ENCODE measurements at places on chromosomes 7 and 10.

- peak; percentile 42 for DNase-seq
These were observed 19.0 kb downstream of the DPCD start for GRCh38 chr10:101607124-101607523.

GRCh38 chr7:50466815-50467585, 16.9 kb upstream of the FIGNL1 start:
- DNase-seq, result no peak

- DNase-seq, result no peak
These were observed 322.4 kb downstream of the ADARB2 start for GRCh38 chr10:1414893-1415292.

GRCh38 chr7:105872491-105872890, 3.9 kb downstream of the ATXN7L1 start:
- DNase-seq, result no peak

- DNase-seq, result no peak
These were observed 11.8 kb upstream of the SGPL1 start for GRCh38 chr10:70803775-70804420.

GRCh38 chr7:29194594-29195427, at the start of gene CHN2:
CHN2 (plus strand) TSS chr7:29194775.
- no peak for DNase-seq

GRCh38 chr10:52187521-52188258, 126.4 kb upstream of the DKK1 start:
- DNase-seq, result no peak

GRCh38 chr10:13720699-13721098, 133.9 kb downstream of the PRPF18 start:
- no peak for DNase-seq

DNA sequence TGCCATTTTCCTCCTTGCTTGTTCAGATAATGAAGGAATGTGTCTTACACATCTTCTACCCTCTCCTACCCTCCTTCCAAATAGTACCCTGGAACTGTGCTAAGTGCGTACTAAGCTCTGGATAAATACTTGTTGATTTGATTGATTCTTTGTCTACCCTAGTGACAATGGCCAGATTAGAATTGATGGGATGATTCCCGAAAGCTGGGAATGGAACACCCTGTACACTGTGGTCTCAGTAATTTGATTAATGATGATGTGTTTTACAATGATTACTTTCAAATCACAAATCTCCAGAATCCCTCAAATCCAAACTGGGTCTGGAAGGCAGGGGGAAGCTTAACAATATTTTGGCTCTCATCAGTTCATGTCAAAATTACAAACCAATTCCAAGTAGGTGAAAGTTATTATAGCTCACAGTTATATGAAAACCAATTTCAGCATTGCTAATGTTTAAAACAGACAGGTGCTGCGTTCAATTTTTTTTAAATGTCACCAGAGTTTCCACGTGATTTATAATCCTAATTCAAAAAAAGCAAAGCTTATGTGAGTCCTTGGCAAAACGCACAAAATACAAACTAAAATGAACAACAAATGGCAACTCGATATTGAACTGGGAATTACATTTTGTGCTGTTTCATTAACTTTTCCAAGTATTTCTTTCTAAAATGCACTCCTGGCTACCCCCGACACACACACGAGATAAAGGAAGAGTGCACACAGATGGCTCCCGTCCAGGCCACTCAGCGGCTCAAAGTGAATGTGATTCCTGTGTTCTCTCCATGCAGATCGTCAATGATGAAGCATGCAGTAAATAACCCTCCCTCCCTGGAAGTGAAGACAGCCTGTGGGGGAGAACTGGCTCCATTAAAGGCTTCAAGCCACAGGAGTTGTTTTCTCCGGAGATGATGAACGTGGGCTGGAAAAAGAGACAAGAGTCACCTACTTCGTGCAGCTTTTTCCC, 21.7 kb upstream of the ADRB1 start:
- no peak for DNase-seq

- no peak for DNase-seq
These were observed 36.4 kb downstream of the IL2RA start for GRCh38 chr10:6025683-6026255.

DNA sequence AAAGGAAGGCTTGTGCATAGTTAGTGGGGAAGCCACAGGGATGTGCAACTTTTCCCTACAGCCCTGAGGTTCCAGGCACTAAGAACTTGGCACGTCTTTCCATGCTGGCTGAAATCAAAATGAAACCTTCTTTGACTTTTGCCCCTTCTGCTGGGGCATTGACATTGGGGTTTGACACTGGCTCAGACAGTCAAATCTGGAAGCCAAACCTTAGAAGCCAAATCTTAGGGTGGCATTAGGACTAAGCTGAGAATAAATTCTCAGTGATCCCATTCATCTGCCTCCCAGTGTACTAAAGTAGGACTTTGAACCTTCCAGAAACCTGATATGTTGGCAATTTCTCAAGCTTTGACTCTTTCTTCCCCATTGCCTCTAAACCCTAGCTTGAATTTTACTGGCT, 31.3 kb upstream of the INSYN2A start:
- no peak for DNase-seq

- peak; percentile 75 for DNase-seq
These were observed 2.1 kb downstream of the RET start for GRCh38 chr10:43078986-43079273.

DNA sequence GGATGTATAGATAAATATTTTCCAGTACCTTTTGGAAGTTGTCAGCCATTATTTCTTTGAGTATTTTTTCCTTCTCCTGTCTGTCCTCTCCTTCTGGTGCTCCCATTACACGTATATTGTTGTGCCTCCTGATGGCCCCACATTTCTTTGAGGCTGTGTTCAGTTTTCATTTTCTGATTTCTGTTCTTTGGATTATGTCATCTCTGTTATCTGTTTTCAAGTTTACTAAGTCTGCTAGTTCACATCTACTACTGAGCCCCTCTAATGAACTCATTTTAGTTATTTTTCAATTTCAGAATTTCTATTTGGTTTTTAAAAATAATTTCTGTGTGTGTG, 16.3 kb downstream of the RBM33 start:
- no peak for DNase-seq

- no peak for DNase-seq
These were observed 194.4 kb upstream of the C7orf33 start for GRCh38 chr7:148395990-148396716.

DNA sequence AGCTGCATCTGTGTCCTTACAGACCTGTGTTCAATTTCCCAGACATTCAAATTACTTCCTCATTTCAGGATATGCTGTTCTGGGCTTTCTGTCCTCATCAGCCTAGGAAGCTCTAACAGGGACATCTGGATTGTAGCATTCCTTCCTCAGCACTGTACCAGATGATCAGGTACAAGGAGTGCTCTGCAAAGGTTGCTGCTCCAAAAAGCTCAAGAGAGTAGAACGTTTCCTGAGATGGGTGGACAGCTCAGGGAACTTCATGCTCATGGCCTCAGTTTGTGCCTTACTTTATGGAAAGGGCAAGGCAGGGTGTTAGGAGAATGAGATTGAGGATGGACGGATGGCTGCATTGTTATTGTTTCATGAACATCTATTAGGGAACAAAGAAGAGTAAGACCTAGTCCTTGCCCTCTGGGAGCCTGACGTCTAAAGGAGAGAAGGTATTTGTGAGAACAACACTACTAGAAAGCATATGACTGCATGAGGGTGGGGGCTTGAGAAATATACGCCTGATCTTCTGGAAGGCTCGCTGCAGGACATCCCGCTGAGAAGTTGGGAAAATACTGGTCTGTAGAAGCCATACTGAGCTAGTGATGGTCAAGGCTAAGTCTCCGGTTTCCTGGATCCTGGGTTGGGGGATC, 10.5 kb upstream of the ZNF212 start:
- DNase-seq, result no peak

GRCh38 chr10:986881-987619, 1.2 kb upstream of the GTPBP4 start:
- no peak for DNase-seq

DNA sequence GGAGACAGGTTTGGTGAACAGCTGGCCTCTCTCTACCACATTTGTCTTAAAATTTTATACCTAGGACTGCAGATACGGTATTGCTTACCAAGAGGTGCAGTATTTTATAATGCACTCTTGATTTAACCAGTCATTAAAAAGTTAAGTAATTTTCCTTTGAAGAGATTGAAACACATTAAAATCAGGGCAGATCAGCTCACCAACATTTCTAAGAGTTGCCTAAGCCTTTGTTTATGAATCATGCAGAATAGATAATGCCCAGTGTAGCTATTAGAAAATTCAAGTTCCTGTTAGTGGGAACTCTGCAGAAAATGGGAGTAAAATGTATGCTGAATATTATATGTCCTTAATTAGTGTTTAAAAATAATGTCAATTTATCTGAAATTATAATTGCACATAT, 140.2 kb upstream of the PRPS1L1 start:
- no peak for DNase-seq

- DNase-seq, result no peak
These were observed 41.9 kb upstream of the ASL start for GRCh38 chr7:66033471-66034385.

DNA sequence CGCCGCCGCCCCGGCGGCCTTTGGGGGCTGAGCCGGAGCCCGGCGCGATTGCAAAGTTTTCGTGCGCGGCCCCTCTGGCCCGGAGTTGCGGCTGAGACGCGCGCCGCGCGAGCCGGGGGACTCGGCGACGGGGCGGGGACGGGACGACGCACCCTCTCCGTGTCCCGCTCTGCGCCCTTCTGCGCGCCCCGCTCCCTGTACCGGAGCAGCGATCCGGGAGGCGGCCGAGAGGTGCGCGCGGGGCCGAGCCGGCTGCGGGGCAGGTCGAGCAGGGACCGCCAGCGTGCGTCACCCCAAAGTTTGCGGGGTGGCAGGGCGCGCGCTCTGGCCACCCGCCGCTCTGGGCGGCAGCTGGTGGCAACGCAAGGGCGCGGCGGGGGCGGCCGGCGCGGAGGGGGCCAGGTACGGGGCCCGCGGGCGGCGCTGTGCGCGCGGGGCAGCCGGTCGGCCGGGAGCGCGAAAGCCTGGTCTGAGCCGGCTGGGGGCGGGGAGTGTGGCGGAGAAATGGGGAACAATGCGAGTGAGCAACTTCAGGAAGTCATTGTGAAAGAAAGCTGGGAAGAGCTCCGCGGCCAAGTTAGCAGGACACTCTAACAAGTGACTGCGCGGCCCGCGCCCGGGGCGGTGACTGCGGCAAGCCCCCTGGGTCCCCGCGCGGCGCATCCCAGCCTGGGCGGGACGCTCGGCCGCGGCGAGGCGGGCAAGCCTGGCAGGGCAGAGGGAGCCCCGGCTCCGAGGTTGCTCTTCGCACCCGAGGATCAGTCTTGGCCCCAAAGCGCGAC, at the start of gene IKZF1:
TSS of gene IKZF1 (plus strand) at position 588 of the 782 bp plus-strand sequence. CDS start 14,346 bp downstream, outside the sequence.
- peak; percentile 71 for DNase-seq

GRCh38 chr7:123657304-123657685, 1.6 kb downstream of the LMOD2 start:
- DNase-seq, result no peak

- no peak for DNase-seq
These were observed 739.0 kb upstream of the GALNT17 start for GRCh38 chr7:70392877-70393435.

GRCh38 chr10:110931769-110932381, 12.5 kb downstream of the SHOC2 start:
- DNase-seq, result no peak

- peak; percentile 86 for DNase-seq
These were observed 23.1 kb downstream of the AGAP3 start for GRCh38 chr7:151109094-151110048.

DNA sequence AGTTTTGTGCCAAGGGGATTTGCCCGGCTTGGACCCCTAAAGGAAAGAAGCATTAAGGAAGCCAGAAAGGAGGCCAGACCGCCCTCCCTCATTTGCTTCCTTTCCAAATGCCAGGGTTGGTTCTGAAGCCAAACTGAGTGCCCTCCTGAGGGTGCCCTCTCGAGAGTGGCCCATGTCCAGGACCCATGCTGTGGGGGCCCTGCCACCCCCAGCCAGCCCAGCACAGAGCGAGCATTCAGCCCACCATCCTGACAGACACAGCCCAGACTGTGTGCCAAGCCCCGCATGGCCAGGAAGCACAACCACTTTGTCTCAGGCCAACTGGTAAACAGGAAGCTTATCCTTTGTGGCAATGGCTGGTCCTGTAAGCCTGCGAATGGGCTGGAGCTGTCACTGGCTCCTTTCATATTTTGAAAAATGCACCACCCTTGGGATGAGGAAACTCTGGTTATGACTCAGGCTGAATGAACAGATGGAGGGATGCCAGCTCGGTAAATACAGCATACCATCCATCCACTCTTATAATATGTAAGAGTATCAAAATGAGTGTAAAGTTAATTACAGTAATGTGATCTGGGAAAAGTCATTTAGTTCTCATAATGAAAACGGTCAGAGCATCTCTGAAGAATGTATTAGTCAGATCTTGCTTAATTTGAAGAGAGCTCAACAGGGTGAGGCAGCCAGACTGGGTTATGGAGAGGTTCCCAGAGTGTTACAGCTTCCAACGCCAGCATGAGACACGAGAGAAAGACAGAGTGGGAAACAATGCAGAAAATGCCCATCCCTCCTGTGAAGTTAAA, 65.0 kb downstream of the STK17A start:
- DNase-seq, result no peak

GRCh38 chr7:24966802-24967201, 13.2 kb downstream of the OSBPL3 start:
- no peak for DNase-seq

DNA sequence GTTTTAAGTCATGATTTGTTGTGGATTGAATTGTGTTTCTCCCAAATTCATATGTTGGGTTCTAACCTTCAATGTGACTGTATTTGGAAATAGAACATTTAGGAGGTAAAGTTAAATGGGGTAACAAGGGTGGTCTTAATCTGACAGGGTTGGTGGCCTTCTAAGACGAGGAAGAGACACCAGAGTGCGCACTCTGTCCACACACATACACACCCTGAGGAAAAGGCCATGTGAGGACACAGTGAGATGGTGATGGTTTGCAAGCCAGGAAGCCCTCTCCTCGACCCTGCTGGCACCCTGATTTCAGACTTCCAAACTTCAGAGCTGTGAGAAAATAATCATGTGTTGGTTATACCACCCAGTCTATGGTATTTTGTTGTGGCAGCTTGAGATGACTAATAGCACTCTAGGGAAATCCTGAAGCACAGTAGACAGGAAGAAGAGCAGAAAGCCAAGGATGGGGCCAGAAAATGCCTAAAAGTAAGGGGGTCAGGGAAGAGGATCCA, 28.0 kb upstream of the SEM1 start:
- DNase-seq, result no peak

- peak; percentile 87 for DNase-seq
These were observed 26.5 kb downstream of the DNAJB12 start for GRCh38 chr10:72328045-72328828.

DNA sequence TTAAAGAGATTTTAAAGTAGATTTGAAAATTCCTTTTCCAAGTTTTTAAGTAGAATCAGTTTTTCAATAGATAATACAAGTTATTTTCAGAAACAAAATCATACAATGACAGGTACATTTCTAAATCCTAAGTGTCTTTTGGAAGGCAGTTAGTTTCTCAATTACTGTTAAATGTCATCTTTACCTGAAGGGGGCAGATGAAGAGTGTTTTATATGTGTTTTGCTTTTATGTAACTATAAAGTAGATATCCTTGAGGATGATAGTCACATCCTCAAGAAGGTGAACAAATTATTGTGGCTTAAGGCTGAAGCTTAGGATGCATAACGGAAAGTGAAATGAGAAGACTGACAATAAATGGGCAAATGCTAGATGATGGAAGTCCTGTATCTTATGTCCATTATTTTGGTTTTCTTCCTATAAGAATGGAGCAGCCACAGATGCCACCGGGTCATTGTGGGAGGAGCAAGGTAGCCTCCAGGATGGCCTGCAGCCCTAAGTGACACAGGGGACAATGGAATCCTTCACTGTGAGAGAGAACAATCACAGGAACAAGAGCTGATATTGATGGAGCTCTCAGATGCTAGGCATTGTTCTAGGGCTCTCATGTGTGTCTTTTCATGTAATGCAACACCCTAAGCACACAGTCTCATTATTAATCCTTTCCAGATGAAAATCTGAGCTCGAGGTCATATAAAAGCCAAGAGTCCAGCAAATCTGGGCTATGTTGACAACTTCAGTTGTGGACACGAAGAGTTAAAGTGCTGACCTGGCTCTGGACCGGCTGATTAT, 14.1 kb upstream of the MKX start:
- no peak for DNase-seq

Measured in K562 (cell line).